ENCODE measurements at places on chromosomes 7 and 10.

DNA sequence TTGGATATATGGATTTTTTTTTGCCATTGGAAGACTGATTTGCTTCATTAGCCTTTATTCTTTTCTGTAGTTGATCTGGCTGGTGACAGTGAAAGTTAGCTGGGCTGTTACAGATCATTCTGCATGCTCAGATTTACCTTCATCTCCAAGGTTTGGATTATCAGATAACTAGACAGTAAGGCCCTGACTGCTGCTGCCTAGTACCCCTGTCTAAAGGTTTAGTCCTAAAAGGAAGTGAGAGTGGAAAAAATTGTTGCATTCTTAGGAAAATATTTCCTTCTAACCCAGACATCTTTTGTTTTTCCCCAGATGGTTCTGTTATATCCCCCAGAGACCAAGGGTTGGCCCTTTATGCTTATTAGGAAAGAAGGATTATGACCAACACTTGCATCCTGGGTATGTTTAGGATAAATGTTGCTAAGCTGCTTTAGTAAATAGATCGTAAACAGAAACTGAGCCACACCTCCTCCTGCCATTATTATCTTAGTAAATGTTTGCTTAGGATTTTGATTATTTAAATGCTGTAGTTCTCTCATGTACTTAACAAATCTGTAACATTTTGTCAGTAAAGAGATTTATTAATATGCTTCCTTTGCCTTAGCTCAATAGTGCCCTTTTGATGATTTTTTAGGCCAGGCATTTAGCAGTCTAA lies 44.4 kb downstream of the MCU start:
- DNase-seq, result peak; percentile 19

- no peak for DNase-seq
Measured at GRCh38 chr7:12123172-12123571, 87.9 kb upstream of the TMEM106B start.

DNA sequence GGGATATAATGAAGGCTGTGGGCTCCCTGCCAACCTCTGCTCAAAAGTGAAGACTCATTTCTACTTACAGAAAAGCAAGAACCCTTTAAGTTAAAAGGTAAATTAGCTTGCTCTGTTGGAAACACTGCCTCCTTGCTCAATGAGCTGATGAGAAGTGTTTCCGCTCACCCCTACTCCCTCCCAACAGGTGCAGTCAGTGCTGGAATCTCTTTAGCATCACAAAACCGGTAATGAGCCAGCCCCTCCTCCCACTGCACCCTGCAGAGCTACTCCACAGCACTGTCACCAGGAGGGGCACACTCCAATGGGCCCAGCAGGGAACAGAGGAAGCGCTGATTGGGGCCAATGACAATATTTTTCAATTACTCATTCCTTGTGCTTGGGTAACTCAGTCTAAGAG lies 262.5 kb downstream of the TCERG1L start:
- no peak for DNase-seq

GRCh38 chr10:124156524-124157260 lies 63.3 kb upstream of the CHST15 start:
- no peak for DNase-seq

- DNase-seq, result no peak
Measured at GRCh38 chr7:46071076-46071475, 150.0 kb upstream of the IGFBP3 start.

Measured in Caki2 (cell line).